ENCODE measurements at places on chromosomes 5 and 9.

DNA sequence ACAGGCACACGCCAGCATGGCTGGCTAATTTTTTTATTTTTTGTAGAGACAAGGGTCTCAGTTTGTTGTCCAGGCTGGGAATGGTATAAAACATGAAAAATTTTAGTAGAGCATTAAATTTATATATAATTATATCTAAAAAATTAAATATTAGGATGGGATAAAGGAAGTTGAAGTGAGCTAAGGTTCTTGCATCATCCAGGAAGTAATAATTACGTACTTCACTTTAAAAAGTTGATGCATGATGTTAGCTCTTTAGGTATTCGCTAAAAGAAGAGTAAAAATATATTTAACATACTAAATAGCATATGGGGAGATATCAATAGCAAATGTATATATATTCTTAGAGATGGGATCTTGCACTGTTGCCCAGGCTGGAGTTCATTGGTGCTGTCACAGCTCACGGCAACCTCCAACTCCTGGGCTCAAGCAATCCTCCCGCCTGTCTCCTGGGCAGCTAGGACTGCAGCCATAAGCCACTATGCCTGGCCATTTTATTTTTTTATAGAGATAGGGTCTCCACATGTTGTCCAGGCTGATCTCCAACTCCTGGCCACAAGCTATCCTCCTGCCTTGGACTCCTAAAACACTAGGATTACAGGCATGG is 12.3 kb downstream of the DCAF10 start:
- DNase-seq: no peak

- DNase-seq: no peak
These were observed 146.8 kb downstream of the SMC2 start for GRCh38 chr9:104240890-104241289.

- no peak for DNase-seq
These were observed 825.4 kb downstream of the SEMA5A start for GRCh38 chr5:8720506-8720905.

DNA sequence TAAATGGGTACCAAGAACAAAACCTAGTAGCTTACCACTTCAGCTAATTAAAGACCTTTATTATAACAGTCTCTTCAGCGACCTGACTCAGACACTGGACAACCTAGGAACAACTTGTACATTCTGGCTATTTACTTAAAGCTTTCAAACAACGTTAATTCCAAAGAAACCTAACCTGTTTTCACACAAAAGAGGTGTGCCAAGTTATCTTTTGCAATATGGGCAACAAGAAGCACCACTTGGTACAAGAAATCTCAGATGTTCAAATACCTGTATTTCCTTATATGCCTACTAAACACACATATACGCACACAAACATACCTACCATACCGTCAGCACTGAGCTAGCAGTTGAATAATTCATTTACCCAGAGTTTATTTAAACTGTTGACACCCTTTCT is 23.0 kb downstream of the RNF145 start:
- no peak for DNase-seq

- no peak for DNase-seq
These were observed 1.5 kb upstream of the RFX3 start for GRCh38 chr9:3526997-3527940.

DNA sequence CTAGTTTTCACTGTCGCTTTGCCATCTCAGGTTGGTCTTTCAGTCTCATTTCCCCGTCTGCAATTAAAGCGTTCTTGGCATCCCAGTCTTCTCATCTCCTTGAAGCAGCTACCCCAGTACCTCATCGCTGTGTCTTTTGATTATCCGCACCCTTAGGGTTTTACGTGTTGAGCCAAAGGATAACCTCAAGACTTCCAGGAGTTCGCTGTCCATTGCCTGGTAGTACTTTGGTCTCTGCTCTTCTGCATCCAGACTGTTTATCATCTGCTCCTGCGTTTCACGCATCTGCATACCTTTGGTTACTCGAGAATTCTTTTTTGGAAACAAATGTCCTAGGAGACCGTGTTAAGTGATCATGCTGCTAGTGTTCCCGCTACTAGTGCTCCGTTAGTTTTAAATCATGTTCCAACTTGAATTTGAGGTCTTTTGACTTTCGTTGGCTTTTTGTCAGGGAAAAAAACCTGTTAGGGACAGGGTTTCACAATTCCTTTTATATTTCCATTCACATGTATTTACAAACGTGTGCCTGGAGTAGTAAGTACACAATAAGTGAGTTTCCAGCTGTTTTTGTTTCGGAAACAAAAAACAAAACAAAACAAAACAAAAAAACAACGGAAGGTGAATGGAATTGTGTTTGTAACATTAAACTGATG is 888 bp downstream of the RABGAP1 start:
- DNase-seq: no peak

- DNase-seq: no peak
These were observed 44.2 kb downstream of the PSMB7 start for GRCh38 chr9:124370896-124371582.

DNA sequence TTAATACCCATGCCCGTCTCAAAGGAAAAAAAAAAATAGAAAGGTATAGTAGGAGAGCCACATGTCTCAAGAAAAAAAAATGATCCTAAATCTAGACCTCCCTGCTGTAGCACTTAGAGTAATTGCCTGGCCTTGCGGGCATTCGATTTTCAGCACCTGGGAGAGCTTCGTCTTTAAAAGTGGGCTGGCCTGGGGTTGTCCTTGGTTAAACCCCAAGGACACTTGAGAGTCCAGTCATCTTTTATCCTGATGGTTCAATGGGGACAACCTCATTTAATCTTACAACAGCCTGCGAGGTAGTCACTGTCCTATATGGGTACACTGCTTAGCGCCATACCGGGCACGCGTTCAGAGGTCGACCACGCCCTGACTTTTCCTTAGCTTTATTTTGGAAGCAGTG is 60.1 kb downstream of the MAT2B start:
- DNase-seq: no peak

DNA sequence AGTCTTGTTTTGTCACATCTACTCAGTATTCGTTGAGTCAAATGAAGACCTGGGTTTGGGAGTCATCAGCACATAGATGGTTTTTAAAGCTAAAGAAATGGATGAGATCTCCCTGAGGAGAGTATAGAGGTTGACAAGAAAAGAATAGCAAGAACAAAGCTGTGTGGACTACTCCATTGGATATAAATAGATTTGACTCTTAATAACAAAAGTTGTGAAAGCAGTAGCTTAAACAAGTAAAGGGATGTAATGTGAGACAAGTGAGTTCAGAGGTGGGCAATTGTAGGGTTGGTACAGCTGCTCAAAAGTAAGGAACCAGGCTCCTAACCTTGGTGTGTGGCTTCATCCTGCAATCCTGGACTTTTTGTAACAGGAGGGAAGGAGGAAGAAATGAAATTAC is 49.3 kb downstream of the CSNK1G3 start:
- DNase-seq: no peak

All from NCI-H187 treated with DMSO at 0.1 percent for 48 hours (cell line).